ENCODE measurements at places on chromosomes 3 and 15.

- DNase-seq, result no peak
These were observed 685.0 kb downstream of the PDCD6IP start for GRCh38 chr3:34483311-34483887.

- no peak for DNase-seq
These were observed 3.9 kb upstream of the CCDC9B start for GRCh38 chr15:40344631-40345120.

DNA sequence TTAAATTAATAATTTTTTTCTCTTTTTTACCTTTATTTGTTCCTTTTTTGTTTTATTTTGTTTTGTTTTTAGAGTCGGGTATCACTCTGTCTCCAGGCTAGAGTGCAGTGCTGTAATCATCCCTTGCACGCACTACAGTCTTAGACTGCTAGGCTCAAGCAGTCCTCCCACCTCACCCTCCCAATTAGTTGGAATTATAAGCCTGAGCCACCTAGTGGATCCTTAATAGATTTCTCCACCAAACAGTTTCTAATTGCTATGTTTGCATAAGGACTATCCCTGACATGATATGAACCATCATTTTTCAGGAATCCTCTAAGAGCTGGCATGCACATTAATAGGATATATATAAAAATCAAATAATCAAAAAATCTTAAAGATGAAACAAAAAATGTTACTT, 993.2 kb downstream of the OTOL1 start:
- DNase-seq, result no peak

DNA sequence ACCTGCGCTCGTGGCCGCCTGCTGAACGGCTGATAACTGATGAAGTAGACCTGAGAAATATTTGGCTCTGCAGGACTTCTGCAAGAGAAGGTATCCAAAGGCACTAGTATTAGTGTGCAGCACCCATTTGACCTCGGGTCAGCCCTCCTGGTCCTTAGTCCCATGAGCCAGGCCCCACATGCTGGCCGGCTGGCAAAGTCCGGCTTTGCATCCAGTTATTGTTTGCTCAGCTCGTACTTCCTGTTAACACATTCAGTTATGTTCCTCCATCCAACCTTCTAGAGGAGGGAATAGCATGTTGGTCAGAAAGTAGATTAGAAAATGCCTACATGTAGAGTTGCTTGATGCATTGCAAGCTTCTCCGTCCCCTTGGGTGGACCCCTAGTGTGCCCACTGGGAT, 385.7 kb upstream of the RGMA start:
- no peak for DNase-seq

DNA sequence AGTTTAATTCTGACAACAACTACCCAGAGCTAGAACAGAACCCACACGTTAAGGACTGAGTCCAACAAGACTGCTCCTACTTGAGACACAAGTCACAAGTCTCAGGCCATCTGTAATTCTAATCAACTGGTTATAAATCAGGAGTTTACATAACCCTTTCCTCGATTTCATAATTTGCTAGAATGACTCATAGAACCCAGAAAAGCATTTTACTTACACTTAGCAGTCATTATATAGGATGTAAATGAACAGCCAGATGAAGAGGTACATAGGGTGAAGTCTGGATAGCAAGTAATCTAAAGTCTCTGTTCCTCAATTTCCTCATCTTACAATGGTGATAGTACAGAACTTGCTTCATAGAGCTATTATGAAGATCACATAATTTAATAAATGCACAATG, 1018.2 kb downstream of the DIPK2A start:
- no peak for DNase-seq

DNA sequence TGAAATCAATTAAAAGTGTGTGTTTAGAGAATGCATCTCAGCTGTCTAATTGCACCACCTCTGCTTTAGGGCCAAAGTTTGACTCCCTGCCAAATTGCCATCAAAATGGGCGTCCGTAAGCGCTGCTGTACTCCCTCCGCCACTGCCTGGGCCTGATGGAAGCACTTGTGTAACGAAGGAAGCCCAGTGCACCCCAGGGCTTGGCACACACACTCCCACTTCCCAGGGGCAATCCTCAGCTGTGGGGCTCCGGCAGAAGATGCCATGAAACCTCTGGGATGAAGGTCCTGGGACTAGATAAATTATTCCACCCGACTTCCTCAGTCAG, 137.8 kb downstream of the RORA start:
- no peak for DNase-seq

DNA sequence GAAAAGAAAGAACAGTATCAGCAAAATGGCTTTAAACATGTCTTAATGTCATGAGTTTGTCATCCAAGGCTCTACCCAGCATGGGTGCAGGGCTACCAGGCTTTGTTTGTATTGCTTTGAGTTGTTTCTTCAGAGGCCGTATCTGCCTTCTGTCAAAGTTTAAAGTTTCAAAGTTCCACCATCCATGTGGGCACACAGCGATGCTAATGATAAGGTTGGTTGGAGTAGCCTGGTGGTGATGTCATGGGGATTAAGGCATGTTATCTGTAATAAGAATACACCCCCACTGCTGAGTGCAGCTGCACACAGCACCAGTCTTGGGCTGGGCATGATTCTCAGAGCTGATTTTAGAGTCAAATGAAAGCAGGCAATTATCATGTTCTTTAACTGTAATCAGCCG, 72.0 kb upstream of the LRTM1 start:
- no peak for DNase-seq

- no peak for DNase-seq
These were observed 62.8 kb downstream of the RASGRF1 start for GRCh38 chr15:79027532-79028410.

DNA sequence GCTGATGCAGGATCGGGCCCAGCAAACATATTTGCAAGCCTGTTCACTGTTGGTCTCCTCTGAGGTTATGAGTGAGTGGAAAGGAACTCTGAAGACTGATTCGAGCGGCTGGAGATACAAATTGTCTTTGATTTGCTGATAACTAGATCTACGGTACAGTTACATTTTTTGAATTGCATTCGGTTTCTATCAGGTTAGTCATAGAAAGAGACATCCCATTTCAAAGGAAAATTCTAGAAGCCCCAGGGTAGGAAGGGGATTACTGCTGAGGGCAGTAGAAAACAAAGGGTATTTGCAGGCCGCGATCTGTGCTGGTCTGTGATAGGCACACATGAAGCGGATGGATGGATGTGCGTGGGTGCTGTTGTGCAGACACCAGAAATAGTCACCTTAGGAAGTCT, 228.4 kb downstream of the ITPR1 start:
- DNase-seq, result no peak

DNA sequence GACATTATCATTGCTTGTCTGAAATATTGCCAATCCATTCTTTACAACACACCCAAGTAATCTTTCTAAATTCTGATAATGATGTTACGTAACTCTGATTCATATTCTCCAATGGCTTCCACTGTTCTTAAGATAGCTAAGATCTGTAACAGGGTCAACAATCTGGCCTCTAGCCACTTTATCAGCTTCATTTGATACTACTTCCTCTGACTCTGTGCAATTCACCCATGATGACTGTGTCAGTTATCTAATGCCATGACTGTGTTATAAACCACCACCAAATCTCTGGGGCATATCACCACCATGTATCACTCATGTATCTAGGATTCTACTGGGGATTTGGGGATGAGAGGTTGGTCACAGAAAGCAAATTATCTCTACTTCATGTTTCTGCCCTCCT, 44.0 kb downstream of the CD200 start:
- DNase-seq, result no peak

- no peak for DNase-seq
These were observed 191.9 kb downstream of the STT3B start for GRCh38 chr3:31724651-31725050.

- no peak for DNase-seq
These were observed 389 bp downstream of the ARPC4 start for GRCh38 chr3:9793161-9793781.

- no peak for DNase-seq
These were observed 21.8 kb downstream of the PCOLCE2 start for GRCh38 chr3:142866841-142867631.

- DNase-seq, result no peak
These were observed 263.9 kb downstream of the FAM43A start for GRCh38 chr3:194949592-194949991.

GRCh38 chr15:63332367-63333124, 49.1 kb downstream of the CA12 start:
- DNase-seq, result no peak

- no peak for DNase-seq
These were observed 94.2 kb downstream of the LIPC start for GRCh38 chr15:58525991-58526421.

DNA sequence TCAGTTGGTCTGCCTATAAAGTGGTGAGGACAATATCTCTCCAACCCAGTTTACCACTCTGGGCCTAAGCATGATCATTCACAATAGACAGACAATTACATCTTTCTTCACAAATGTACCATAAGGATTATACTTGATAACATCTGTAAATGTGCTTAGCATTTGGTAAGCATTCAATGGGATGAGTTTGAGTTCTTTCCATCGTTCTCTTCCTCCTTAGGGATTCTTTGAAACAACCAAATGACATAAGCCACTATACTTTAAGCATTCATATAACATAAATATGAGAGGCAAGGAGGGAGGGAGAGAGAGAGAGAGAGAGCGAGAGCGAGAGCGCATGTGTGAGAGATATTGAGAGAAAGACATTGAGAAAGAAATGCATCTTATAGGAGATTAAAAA, 303.3 kb upstream of the CBLB start:
- DNase-seq, result no peak

DNA sequence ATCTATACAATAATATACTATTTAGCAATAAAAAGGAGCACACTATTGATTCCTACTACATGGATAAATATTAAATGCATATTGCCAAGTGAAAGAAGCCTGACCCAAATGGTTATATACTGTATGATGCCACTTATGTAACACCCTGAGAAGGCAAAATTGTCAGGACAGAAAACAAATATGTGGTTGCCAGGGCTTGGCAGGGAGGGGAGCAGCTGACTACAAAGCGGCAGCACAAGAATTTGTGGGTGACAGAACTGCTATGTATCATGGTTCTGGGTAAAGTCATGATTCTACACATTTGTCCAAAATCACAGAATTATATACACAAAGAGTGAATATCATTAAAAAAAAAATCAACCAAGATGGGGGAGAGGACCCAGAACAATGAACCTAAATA, 22.5 kb downstream of the TBC1D2B start:
- no peak for DNase-seq

- DNase-seq, result no peak
These were observed 1.9 kb downstream of the CHD2 start for GRCh38 chr15:92901995-92902394.

DNA sequence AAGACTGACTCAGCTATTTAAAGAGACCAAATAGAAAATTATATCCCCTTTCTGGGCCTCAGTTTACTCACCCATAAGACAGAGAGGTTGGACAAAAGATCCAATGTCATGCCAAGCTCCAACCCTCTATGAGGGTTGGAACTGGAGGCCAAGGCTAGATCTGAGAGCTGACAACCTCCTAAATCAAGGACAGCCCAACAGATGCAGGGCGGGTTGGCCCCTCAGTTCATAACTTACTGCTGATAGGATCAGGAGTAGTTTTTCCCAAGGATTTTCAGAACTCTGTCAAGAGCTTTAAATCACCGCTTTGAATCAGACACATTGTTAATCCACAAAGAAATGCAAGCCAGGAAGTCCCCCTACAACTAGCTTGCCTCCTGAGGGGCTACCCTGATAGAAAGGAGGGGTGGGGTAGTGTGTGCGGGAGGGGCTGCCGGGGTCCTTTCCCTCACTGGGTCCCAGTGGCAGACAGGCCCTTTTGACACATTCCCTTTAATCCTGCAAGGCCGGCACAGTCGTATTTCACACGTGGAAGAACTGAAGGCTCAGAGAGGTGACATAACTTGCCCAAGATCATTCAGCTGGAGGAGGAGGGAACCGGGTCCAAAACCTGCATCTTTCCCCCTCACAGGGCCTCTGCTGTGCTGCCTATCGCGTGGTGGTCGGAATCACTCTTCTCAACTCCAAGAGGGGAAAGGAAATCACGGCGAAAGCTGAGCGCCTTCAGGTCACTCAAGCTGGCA, 21.4 kb downstream of the BMF start:
- DNase-seq, result no peak

- DNase-seq, result no peak
These were observed 21.0 kb downstream of the ZDHHC3 start for GRCh38 chr3:44954962-44955361.

GRCh38 chr3:190384309-190384756, 3.6 kb upstream of the CLDN16 start:
- DNase-seq, result no peak

- no peak for DNase-seq
These were observed 794 bp downstream of the ARPP19 start for GRCh38 chr15:52567871-52568600.

DNA sequence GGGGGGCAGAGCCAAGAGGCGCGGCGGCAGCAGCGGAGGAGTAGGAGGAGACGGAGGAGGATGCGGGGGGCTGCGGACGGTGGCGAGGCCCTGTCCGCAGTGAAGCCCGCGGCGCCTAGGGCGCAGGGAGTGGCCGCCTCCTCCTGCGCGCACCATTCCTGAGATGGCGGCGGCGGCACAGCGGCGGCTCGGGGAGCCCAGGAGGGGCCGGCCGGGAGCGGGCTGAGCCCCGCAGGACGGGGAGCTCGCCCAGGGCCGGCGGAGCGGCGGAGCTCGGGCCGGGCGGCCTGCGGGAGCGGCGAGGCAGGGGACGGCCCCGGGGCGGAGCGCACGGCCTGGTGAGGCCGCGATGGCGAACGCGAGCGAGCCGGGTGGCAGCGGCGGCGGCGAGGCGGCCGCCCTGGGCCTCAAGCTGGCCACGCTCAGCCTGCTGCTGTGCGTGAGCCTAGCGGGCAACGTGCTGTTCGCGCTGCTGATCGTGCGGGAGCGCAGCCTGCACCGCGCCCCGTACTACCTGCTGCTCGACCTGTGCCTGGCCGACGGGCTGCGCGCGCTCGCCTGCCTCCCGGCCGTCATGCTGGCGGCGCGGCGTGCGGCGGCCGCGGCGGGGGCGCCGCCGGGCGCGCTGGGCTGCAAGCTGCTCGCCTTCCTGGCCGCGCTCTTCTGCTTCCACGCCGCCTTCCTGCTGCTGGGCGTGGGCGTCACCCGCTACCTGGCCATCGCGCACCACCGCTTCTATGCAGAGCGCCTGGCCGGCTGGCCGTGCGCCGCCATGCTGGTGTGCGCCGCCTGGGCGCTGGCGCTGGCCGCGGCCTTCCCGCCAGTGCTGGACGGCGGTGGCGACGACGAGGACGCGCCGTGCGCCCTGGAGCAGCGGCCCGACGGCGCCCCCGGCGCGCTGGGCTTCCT, at the start of gene GPR27:
TSS of gene GPR27 (plus strand) at position 155 of the 909 bp plus-strand sequence. CDS start at position 350, 195 bp downstream.
- DNase-seq, result no peak

DNA sequence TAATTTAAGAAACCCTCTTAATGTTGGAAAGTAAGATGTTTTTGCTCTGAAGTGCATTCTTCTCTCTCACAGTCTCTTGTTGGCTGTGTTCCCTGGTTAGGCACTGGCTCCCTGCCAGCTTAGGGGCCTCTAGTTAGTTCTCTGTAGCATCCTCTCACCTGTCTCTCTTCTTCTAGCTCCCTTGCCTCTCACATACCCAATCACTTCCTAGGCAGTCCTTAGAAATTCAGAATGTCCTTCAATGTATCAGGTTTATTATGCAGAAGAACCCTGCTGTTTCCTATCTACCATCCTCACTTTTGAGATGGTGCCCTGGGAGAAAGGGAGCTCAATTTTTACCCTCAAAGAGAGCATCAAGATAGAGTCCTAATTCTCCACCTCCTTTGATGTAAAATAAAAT, 36.2 kb upstream of the CPNE4 start:
- DNase-seq, result no peak
